T-helper 17 cell (primary cell): ENCODE measurements at places on chromosomes 11 and 22.

DNA sequence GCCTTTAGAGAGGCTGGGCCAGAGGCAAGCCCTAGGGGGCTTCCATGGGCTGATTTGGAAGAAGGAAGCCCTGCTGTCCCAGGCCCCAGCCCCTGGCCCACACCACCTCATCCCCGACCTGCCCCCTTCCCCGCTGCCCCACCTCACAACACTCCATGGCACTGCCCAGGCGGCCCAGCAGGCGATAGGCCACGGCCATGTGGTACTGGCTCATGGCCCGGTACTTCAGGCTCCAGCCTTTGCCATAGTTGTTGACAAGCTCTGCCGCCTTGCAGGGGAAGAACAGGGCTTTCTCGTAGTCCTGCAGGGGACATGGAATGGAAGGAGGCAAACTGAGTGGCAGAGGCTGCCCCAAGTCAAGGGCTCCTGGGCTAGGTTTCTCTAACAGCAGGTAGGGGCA lies 6.4 kb downstream of the RAPSN start:
- DNase-seq: no peak

DNA sequence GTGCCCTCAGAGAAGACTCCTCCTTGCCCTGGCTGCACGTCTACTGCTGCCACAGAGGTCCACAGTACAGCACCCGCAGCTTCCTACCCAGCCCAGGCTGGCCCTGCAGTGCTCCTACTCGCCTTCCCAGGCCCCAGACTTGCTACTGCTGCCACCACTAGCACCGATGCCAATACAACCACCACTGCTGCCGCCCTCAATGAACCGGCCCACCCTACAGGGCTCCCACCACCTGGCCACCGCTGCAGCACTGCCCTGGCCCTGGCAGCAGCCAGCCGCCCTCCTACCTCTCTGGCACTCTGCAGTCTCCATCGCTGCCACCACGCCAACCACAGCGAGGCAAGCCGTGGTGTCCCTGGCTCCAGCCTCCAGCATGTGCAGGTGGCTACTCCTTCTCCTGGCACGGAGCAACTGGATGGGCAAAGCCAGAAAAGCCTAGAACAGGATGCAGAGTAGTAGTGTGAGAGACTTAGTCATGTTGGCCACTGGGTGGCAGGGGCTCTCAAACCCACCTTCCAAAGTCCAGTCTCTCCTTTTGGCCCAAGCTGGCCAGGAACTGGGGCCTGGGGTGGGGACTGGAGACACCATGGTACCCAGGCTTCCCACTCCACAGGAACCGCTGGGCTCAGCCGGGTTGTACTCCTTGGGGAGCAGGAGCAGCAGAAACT lies 39.4 kb downstream of the C22orf42 start:
- DNase-seq: no peak

DNA sequence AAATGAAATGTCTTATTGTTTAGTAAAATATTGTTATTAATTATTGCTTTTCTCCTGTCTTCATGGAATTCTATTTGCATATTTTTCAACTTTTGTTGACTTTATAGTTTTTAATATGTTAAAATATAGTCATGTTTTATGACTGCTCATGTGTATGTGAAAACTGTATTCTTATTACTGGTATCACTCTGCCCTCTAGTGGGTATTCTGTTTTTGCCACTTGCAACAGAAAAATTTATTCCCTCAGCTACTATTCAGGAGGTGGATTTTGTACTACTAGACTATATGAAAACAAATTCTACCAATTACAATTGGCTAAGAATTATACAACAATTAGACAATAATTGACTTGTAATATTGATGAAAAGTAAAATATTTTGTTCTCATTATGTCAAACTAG lies 45.0 kb downstream of the OR4C6 start:
- DNase-seq: no peak

DNA sequence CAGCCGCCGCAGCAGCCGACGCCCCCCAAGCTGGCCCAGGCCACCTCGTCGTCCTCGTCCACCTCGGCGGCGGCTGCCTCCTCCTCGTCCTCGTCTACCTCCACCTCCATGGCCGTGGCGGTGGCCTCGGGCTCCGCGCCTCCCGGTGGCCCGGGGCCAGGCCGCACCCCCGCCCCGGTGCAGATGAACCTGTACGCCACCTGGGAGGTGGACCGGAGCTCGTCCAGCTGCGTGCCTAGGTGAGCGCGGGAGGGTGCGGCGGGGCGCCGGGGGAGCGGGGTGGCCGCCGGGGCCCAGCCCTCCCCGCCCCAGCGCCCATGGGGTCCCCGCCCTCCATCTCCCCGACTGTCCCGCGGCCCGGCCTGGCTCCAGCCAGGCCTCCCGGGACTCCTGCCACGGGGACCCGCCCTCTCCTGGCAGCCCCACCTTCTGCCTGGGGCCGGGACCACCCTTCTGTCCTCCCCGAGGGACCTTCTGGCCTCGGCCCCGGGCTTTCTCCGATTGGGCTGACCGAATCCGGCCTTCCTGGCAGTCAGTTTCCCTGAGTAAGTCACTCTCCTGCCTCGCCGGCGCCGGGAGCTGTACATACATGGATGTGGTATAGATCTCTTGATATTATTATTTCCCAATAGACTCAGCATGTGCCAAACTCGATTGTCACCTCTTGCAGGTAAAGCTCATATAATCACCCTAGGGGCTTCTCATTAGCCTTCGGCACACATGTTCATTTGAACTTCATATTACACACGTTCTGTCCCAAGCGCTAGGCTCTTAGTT lies 720 bp downstream of the PACS1 start:
- peak; percentile 20 for DNase-seq

- peak; percentile 3 for DNase-seq
These were observed 60.5 kb upstream of the KCNQ1OT1 start for GRCh38 chr11:2760196-2760871.

DNA sequence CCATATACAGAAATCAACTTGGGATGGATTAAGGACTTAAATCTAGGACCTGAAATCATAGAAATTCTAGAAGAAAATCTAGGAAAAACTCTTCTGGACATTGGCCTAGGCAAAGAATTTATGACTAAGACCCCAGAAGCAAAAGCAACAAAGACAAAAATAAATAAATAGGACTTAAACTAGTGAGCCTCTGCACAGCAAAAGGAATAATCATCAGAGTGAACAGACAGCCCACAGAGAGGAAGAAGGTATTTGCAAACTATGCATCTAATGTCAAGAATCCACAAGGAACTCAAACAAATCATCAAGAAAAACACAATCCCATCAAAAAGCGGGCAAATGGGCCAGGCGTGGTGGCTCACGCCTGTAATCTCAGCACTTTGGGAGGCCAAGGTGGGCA lies 32.4 kb downstream of the TTC28 start:
- DNase-seq: no peak

DNA sequence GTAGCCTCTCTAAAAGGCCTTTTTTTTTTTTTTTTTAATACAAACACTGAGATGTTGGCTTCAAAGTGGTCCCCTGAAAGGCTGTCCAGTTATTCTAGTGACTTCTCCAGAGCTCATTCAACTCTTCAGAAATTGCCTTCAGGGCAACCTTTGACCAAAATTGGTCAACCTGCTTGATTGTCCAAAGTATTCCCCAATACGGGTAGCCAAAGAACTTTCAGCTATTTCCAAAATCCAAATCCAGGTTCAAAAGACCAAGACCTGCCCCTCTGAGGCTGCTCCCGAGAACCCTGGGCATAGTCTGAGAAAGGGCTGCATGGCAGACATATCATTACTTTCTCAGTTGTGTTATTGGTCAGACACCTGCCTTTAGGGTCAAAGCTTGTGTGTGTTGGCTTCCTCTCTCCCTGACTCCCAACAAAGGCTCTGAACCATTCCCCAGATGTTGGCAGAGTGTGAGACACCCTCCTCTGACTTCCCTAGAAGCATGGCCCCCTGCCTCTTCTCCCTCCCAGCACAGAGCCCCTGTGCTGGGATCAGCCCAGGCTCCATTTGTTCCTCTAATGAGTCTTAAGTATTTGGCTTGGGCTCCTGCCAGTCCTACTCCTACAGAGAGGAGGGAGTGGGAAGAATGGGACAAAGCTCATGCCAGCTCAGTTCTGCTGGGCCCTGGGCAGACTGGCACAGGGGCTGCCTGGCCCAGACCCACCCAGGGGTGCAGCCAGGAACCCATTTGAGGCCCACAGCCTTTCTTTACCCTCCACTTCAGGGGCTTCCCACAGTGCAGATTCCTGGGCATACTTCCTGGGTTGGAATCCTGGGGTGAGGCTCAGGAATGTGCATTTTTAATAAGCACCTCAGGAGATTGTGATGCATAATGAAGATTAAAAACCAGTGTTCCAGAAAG lies 30.3 kb downstream of the TNKS1BP1 start:
- DNase-seq: no peak
